GM12891 (cell line): ENCODE measurements at places on chromosomes 11 and 22.

DNA sequence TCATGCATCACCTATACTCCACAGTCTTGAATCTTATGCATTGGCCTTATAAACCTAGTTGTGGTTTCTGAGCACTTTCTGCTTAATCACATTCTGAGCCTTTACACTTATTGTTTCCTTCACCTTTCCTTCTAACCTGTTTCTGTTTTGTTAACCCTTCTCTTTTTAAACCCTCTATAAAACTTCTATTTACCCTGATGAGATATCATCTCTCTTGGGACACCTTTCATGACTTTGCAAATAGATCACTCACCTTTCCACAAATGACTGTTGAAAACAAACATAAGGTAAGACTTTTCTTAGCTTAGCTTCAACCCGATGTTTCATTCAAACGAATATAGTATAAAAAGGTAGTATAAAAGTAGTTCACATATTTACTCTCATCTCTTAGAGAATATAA is 483.6 kb downstream of the FAM181B start:
- no peak for DNase-seq

- no peak for DNase-seq
Measured at GRCh38 chr22:18955696-18956095, 19.6 kb upstream of the PRODH start.

DNA sequence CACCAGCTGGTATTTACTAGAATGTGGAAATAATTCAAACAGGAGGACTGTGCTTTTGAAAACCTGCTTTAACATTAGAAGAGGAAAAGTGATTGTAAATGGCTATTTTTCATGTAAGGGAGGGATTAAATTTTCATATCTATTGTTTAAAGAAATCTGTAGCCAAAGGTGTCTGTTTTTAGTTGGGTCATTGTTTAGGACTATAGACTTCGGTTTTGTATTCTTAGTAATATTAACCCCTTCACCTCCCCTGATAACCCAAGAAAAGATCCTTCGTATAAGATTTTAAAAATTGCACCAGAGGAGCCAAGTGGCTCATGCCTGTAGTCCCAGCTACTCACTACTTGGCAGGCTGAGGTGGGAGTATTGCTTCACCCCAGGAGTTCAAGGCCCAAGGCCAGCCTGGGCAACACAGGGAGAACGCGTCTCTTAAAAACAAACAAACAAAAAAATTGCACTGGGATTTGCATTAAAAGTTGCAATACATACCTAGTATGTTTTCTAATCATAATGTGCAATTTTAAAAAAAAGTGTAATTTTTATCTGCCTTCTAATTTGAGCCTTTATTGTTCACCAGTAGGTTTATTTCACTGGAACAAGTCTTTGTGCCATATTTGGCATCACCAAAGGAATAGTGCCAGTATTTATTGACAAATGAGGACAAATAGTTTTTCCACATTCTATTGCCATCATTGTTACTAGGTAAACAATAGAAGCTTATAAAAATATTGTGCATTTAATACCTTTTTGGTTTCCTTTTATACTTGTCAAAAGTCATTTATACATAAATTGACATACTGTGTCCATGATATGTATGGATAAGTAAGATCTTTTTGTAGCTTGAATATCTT is 34.3 kb downstream of the MTMR3 start:
- DNase-seq = no peak

- no peak for DNase-seq
Measured at GRCh38 chr11:109604481-109605400, 182.8 kb downstream of the C11orf87 start.

DNA sequence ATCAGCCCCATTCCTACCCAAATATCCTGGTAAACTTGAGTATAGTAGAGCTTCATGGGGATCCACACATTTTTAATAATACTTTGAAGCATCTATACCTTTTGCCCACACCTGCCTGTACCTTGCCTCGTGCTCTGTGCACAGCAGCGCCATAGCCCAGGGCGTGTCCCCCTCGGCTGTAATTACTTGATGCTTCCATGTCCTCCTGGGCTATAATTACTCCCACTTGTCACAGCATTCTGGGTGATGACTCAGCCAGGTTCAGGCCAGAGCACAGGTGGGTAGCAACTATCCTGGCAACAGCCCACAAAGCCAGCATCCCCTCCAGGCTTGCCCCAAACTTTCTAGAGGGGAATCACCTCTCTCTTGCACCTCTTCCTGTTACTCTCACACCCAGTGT is 23.7 kb upstream of the SLC36A4 start:
- DNase-seq = no peak

DNA sequence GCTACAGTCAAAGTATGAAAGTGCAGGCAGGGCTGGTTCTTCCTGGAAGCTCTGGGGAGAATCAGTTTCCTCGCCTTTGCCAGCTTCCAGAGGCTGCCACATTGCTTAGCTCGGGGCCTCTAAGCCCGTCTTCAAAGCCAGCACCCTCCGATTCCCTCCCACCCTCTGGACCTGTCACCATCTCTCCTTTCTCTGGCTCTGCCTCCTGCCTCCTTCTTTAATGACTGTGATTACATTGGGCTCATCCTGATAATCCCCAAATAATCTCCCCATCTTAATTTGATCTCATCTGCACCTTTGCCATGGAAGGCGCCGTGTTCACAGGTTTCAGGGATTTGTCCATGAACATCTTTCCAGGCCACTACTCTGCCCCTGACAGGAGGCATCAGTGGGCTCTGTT is 42.5 kb downstream of the MCM5 start:
- no peak for DNase-seq

DNA sequence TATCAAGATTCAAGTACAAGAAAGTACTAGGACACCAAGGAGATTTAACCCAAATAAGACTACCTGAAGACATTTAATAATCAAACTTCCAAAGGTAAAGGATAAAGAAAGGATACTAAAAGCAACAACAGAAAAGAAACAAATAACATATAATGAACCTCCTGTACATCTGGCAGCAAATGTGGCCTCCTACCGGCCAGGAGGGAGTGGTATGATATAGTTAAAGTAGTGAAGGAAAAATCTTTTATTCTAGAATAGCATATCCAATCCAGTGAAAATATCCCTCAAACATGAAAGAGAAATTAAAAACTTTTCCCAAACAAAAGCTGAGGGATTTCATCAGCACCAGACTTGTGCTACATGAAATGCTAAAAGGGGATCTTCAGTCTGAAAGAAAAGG is 104.7 kb upstream of the GUCY1A2 start:
- no peak for DNase-seq

GRCh38 chr22:41522813-41523212 is 21.5 kb downstream of the POLR3H start:
- DNase-seq = no peak

DNA sequence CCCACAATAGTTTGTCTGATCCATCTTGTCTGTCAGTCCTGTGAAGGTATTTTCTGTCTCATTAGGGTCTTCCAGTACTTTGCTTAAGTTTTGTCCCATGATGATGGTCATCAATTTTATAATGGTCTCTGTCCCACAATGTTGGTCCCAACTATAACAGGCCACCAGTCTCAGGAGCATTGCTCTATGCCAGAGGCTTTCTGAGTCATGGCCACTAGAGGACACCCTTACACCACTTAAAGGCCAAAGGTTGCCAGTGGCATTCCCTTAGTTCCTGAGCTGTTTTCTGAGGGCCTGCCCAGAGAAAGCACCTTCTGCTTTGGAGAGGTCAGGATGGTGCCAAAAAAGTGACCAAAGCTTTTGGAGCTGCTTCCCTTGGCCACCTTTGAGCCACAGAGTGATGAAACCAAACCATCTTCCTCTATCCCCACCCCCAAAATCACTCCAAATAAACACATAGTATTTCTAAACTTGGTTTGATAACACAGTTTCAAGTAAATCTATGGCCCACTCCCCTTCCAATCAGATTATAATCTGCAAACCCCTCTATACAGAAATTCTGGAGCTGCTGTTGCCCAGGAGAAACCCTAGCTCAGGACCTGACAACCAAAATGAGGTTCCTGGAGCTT is 19.3 kb downstream of the EIF3F start:
- DNase-seq = peak; percentile 31

- DNase-seq = no peak
Measured at GRCh38 chr11:283405-284104, 5.3 kb downstream of the NLRP6 start.

GRCh38 chr11:134714021-134714656 is 302.1 kb upstream of the B3GAT1 start:
- DNase-seq = no peak

- DNase-seq = no peak
Measured at GRCh38 chr22:47107431-47107830, 345.0 kb downstream of the TBC1D22A start.

- DNase-seq = no peak
Measured at GRCh38 chr11:2881076-2881980, 4.2 kb downstream of the CDKN1C start.

- no peak for DNase-seq
Measured at GRCh38 chr11:2135018-2135569, 4.1 kb downstream of the IGF2 start.

- no peak for DNase-seq
Measured at GRCh38 chr11:46418751-46419150, 27.2 kb upstream of the CHRM4 start.

DNA sequence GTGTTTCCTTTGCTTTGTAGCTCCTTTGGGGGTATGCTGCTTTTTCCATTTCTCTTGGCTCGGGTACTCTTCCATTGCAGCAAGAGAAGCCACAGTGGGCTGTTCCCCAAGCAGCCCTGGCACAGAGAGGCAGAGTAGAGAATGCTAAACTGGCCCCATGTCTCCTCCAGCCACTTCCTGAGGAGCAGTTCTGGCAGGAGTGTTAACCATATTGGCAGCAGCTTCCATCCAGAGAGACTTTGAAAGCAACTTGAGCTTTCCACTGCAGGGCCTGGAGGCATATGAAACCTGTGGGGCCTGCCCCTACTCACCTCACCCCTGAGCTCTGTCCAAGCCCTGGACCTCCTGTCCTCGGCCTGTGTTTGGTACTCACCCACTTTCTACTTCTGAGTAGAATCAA is 61.8 kb downstream of the ALX4 start:
- DNase-seq = no peak

DNA sequence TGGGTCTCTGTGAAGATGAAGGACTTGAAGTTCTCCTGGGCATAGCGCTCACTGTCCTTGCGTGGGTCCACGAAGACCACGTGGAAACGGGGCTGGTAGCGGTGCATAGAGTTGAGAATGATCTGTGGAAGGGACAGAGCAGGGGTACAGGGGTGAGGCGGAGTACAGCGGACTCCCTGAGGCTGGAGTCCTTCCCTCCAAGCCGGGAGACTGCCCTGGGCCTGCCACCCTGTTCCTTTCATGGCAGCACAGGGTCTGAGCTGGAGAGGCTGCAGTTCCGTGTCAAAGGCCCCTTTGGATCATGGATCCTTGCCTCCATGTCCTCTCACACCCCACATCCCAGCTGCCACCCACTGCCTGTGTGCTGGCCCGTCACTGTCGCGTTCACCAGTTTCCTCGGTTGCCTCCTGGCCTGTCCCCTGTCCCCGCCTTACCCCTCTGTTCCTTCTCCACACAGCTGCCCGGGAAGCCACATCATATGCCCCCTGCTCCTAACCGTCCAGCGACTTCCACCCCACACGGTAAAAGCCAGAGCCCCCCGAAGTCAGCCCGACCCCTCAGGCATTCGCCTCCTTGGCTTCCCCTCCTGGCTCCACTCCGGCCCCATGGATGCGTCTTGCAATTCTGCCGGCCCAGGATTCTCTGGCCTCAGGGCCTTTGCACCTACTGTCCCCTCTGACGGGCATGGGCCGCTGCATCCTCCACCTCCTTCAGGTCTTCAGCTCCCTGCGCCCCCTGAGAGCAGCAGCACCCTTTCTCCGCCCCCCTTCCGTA is 3.4 kb upstream of the NUDT8 start:
- no peak for DNase-seq

GRCh38 chr11:113505541-113506375 is 30.6 kb upstream of the DRD2 start:
- DNase-seq = no peak

DNA sequence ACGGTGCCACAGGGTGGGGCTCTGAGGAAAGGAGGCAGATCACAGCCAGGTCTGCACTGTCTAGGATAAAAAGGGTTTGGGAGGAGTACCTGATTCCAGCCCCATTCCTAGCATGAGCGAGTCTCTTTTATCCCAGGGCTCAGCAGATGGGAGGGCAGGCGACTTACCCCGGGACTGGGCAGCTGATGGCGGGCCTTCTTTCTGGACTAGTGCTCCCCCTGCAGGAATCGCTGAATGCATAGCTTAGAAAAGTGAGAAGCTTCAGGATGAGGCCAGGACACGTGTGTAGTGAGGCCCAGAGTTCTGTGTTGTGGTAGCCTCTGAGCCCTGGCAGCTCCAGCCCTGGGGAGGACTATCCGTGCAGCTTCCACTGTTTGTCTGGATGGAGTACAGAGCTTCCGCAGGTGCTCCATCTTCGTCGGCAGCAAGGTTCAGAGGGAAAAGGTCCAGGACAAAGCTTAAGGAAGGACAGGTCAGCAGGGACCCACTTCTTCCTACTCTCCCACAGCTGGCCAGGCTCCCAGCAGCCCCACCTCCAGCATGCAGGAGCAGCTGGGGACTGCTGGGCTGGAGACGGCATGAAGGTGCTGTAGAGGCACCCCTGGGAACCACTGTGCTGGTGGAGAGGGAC is 30.4 kb downstream of the COMMD9 start:
- peak; percentile 22 for DNase-seq

- no peak for DNase-seq
Measured at GRCh38 chr11:36437413-36437812, 72.7 kb downstream of the TRAF6 start.

GRCh38 chr22:47406180-47406834 is 643.9 kb downstream of the TBC1D22A start:
- no peak for DNase-seq

DNA sequence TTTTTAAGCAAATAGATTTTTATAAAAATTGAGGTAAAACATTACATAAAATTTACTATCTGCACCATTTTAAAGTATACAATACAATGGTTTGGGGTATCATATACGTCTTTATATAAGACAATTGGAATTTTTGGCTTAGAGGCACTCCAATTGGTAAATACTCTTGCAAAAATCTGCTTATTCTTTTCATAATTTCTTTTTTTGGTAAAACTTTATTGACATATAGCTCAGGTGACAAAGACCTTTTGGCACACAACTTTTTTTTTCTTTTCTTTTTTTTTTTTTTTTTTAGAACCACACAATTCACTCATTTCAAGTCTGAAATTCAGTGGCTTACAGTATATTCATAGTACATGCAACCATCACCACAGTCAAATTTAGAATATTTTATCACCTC is 57.8 kb downstream of the ATG16L2 start:
- no peak for DNase-seq

- DNase-seq = no peak
Measured at GRCh38 chr11:69592986-69593650, 47.8 kb upstream of the CCND1 start.

- no peak for DNase-seq
Measured at GRCh38 chr22:32340411-32340810, 17.3 kb upstream of the RFPL3 start.

DNA sequence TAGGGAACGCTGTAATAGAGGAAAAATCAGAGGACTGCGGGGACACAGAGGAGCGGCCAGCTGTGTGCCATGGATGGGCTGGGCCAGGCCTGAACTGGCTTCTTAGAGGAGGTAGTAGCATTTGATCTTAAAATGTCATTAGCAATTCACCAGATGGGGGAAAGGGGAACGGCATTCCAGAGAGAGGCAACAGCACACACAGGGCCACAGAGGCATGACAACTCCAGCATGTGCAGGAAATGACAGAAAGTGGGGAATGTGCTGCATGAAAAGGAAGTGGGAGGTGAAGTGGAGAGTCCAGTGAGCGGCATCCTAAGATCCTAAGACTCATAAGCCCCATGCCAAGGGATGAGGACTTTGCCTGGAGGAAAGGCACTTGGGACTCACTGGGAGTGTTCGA is 69.0 kb downstream of the UBASH3B start:
- DNase-seq = no peak

- no peak for DNase-seq
Measured at GRCh38 chr11:12286606-12287005, 90.8 kb upstream of the PARVA start.
